ENCODE measurements at places on chromosomes 3 and 15.

DNA sequence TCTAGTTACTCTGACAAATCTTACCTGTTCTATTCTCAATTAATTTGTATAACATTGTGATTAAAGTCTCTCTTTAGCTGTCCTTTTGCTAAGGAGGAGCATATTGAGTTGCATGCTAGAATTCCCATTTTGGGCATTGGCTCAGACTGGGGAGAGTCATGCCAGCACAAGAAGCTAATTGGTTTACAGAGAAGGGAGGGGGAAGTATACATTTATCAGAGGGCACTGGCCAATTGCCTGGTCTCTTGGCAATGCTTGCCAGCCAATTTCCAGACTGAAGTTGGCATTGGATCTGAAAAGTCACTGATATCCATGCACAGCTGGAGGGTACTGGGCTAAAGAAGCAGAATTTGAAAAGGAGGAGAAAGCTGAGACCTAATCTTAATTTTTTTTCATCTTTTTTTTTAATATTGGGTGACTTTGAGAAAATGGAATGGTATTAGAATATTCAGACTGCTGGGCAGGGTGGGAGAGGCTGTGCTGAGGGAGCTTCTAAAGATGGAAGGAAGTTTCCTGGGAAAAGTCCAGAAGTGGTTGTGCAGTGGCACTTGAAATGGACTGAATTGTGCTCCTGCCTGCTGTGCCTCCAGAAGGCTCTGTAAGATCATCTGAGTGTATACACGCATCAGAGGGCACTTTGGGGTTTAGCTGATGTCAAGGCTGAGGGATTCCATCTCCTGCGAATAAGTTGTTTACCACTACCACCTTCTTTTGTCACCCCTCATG, 365.2 kb upstream of the DPH6 start:
- DNase-seq = no peak

- DNase-seq = no peak
Observed at GRCh38 chr3:157104928-157105652, 54.9 kb downstream of the CCNL1 start.

- peak; percentile 91 for DNase-seq
Observed at GRCh38 chr3:20573175-20573574, 387.2 kb upstream of the SGO1 start.

GRCh38 chr3:116051040-116051439, 394.2 kb downstream of the LSAMP start:
- DNase-seq = no peak

GRCh38 chr3:197858133-197858532, 67.1 kb downstream of the LRCH3 start:
- DNase-seq = no peak

DNA sequence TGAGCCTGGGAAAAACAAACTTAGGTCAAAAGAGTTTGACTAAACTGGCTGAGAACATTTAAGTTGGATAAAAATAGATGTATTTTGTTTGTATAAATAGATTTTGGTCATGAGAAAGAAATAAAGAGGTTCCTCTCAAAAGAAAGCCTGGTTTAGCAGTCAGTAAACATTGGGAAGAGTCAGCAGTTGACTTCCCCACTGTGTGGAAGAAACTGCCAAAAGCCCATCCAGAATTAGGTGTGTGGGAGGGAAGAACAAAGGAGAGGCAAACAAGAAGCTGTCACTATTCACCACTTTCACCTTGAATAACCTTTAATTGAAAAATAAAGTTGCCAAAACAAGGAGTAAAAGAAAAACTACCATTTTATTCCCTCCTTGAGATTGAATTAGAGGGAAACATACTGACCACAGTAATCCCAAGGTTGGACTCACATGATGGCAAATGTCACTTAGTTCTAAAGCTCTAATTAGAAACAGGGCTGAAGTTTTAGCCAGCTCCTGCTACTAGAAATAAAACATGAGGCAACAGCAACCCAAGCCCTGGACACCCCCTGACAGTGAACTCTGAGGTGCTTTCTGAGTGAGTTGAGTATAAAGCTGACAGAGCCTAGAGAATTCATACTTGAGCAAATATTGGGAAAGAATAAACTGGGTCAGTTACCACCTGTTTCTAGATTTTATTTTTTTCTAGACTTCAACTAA, 139.3 kb downstream of the SERPINI1 start:
- DNase-seq = no peak

GRCh38 chr3:180048840-180049239, 12.1 kb upstream of the PEX5L start:
- DNase-seq = no peak

DNA sequence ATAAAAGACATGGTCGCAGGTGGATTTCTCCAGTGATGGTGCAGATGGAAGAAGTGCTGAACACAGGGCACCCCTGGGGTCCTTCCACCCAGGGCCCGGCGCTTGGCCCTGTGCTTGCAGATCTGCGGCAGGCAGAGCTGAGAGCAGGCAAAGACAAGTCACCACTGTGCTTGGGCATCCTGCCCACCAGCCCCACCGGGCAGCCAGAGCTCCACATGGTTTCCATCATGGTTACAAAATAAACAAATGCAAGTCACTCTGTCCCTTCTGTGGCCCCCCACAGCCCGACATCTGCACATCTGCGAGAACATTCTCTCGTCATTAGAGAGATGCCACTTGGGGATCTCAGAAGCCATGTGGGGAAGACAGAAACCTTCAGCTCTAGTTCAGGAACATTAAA, 37.6 kb upstream of the SFMBT1 start:
- peak; percentile 81 for DNase-seq

DNA sequence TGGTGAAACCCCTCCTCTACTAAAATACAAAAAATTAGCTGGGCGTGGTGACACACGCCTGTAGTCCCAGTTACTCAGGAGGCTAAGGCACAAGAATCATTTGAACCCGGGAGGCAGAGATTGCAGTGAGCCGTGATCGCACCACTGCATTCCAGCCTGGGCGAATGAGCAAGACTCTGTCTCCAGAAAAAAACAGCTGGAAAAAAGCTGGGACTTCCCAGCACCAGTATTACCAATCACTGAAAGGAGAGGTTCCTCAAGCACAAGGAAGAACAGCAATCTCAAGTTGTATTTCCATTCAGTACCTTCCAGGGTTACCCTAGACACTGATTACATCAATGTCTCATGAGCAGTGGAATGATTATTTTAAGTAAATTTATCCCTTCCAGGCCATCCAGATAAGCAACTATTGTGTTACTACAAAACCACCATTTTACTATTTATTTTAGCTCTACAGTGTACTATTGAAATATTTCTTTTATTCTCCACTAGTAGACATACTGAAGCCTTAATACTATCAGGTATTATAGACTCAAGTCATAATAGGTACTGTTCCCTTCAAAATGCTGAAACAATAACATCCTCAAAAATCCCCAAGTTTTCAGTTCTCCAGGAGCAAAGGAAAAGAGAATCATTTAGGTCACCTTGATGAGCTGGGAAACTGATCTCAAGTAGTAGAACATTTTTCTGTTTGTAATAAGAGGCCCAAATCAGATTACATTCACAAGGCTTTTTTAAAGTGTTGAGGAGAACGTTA, 54.8 kb upstream of the VGLL4 start:
- no peak for DNase-seq

GRCh38 chr3:127750226-127751031, 71.9 kb downstream of the MGLL start:
- peak; percentile 85 for DNase-seq

DNA sequence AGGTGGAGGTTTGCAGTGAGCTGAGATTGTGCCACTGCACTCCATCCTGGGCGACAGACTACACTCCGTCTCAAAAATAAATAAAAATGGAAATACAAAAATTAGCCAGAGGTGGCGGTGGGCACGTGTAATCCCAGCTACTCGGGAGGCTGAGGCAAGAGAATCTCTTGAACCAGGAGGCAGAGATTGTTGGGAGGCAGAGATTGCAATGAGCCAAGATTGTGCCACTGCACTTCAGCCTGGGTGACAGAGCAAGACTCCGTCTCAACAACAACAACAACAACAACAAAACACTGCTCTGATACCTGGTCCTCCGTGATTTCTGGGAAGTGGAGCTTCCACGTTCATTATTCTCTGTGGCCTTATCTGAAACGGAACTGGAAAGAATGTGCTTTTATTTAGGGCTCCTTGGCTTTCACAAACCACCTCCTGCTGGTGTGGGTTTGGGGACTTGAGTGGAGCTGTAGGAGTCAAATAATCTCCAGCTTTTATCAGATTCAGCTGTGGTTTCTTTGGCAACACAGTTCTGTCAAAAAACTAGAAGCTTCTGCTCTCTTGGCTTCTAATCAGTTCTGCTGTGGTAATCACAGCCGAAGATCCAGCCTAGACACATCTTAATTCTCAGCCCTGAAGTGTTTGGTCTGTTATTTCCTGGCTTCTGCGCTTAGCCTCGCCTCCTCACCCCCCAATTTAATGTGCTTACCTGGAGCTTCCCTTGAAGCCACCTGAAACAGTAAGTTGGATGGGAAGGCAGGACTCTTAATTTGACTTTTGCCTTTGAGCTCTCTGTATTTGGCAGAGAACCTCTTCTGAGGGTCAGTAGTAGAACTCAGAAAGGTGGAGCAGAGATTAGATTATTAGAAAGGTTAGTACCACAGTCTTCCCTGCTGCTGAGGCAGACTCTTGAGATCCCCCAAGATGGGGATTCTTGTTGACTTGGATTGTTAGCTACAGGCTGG, 21.4 kb downstream of the IRAK2 start:
- peak; percentile 26 for DNase-seq

DNA sequence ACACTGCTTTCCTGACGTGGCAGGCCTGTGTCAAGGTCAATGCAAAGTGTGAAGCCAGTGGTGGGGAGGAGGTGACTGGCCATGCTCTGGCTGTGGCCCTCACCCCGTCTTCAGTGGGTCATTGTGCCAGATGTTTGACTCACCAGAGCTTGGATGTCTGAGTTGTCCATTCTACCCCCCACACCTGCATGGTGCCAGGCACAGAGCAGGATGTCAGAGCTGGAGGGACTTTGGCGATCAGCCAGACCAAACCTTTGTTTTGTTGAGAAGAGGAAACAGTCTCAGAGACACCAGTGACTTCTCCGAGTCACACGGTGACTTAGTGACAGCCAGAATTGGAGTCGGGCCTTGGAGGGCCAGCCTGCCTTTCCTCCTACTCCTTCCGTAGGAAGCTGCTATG, 49.5 kb downstream of the SMAD6 start:
- DNase-seq = peak; percentile 33

GRCh38 chr15:60840306-60840702, 361.4 kb upstream of the ICE2 start:
- peak; percentile 14 for DNase-seq

DNA sequence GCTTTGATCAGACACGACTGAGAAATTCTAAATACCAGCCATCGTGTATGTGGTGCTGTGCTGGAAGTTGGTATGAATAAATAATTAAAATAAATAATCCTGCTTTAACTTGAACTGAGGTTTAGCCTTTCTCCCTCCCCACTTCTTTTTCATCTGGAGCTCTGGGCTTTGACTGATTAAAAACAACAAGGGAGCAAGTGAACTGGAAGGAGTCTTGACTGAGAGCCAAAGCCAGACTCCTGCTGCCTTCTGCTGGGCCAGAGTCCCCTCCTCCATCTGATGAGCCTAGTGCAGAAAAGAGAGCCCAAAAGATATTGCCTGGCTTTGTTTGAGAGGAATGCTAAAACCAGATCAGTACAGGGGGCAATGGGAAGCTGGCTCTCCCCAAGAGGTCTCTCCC, 96.0 kb downstream of the CCNL1 start:
- no peak for DNase-seq

DNA sequence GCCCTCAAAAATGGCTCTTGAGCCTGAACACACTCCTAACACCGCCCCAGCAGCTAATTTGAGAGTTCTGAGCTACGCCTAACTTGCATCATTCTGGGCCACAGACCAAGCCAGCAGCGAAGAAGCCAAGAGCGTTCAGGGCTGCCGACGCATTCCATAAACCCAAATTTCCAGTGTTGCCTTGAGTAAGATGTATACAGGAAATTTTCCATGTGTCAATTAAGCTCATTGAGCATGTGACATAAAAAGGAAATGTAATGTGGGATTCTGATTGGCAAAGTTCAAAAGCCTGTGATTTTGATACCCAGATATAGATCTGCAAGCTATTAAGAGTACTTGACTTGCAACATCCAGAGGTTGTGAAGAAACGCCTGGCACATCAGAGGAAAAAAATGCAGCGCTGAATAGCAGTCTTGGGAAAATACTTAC, 148.6 kb upstream of the NR2F2 start:
- peak; percentile 93 for DNase-seq

- DNase-seq = no peak
Observed at GRCh38 chr3:135008326-135008725, 213.3 kb downstream of the EPHB1 start.

DNA sequence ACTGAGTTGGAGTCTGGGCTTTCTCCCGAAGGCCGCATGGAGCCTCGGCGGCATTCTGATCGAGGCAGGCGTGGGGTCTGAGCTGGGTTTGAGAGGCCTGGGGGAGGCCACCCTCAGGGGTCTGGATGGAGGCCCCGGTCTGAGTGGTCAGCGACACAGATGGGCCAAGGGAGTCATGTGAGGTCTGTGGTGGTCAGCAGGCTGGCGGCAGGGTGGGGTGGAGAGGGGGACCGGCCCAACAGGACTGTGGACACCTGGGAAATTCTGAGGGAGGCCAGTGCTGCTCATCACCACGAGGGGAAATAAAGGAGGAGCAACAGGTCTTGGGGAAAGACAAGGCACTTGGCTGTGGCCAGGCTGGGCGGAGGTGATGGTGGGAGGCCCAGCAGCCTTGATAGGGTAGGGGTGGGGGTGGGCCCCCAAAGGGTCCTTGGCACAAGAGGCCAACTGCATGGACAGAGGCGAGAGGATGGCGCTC, 16.2 kb downstream of the CTSH start:
- no peak for DNase-seq

- DNase-seq = peak; percentile 13
Observed at GRCh38 chr3:17473761-17474160, 268.7 kb downstream of the TBC1D5 start.

GRCh38 chr15:35182841-35183479, 97.9 kb upstream of the NANOGP8 start:
- DNase-seq = no peak

GRCh38 chr3:63364910-63365309, 86.8 kb downstream of the SYNPR start:
- DNase-seq = no peak

- DNase-seq = no peak
Observed at GRCh38 chr15:59157840-59158700, 48.6 kb upstream of the LDHAL6B start.

GRCh38 chr15:39695793-39696192, 86.8 kb downstream of the FSIP1 start:
- DNase-seq = no peak

- no peak for DNase-seq
Observed at GRCh38 chr3:149403443-149403842, 26.0 kb upstream of the TM4SF1 start.

DNA sequence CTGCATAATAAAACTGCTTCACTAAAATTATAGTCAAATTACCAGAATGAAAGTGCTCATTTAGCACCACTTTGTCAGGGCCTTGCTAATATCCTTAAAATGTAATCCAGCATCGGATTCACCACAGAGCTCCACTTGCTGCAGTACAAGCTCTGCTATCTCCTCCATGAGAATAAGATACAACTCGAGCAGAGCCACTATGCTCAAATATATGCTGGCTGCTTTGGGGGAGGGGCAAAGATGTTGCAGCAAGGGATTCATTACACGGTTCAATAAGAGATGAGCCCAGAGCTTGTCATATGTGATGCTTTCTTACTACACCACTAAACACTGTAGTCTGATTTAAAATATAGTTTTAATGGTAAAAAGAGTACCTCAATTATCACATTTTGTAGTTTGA, 72.2 kb downstream of the DLG1 start:
- DNase-seq = no peak

All from EH (cell line).